Activated CD4-positive, alpha-beta T cell treated with anti-CD3 and anti-CD28 coated beads, Interleukin-10, Interleukin-2, amounts not matched to agents 100 ng/mL and 50 ng/mL, durations not matched to agents 16 hours and 8 hours (primary cell): ENCODE measurements at places on chromosomes 7 and 10.

DNA sequence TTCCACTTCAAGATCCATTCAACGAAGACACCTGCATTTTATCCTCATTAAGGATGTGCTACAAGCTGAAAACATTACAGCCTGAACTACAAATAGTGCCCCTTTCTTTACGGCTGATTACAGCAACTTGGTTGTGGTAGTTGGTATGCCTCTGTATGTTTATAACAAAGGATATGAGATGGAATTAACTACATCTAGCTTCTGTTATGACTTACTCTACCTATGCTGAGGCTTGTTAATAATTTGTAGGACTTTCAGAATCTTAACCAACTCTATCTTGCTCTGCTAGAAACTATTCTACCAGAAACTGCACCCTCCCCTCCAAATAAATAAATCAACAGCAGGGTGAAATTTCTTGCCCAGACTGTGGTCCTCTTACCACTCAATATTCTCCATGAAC lies 448.1 kb downstream of the GRM8 start:
- no peak for DNase-seq

GRCh38 chr10:30346615-30347014 lies 2.5 kb downstream of the MTPAP start:
- no peak for DNase-seq

- no peak for DNase-seq
Measured at GRCh38 chr10:29397221-29397620, 108.4 kb downstream of the LYZL1 start.

DNA sequence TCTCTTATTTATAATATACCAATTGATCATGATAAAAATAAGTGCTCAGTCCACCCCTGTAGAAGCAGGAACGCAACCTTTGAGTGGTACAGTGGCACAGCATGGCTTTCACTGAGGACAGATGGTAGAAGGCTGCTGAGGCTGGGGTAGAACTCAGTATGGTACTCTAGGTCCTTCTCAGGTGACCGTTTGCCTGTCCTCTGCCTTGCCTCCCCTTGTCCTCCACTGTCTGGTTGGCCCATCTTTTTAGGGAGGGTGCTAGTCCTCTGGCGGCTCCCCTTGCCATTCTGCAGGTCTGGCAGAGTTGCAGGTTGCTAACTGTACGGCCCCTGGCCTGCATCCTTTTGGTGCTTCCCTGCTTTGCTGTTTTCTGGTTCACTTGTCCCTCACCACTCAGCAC lies 27.3 kb downstream of the SLC18A2 start:
- no peak for DNase-seq

GRCh38 chr10:14707481-14707880 lies 67.2 kb downstream of the FAM107B start:
- no peak for DNase-seq

DNA sequence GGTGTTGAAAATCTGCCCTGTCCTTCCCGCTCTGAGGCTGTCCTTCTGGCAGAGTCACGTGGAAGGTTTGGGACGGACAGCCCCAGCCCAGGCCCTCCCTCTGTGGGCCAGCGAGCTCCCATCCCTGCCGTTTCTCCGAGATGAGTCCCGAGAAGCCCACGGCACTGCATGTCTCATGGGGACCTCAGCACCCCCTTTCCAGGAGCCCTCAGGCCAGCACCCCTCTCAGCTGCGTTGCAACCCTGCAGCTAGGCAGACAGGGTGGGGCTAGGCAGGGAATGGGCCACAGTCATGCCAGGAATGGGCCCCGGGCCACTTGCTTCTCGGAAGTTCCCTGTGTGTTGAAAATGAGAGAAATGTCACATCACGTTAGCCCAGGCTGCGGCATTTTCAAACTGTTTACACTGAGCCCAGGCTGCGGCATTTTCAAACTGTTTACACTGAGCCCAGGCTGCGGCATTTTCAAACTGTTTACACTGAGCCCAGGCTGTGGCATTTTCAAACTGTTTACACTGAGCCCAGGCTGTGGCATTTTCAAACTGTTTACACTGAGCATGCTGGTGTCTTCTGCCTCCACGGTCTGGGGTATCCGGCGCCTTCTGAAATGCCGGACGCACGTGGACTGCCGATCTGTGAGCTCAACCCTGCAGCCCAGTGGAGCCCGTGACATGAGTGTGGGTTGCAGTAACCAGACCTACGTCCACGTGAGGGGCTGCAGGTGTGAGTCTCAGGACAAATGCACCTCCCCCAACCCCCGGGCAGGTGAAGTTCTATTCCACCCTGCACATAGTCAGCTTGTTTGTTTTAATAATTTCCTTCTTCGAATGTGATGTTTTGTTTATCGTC lies 42.6 kb downstream of the FAM20C start:
- DNase-seq = no peak

DNA sequence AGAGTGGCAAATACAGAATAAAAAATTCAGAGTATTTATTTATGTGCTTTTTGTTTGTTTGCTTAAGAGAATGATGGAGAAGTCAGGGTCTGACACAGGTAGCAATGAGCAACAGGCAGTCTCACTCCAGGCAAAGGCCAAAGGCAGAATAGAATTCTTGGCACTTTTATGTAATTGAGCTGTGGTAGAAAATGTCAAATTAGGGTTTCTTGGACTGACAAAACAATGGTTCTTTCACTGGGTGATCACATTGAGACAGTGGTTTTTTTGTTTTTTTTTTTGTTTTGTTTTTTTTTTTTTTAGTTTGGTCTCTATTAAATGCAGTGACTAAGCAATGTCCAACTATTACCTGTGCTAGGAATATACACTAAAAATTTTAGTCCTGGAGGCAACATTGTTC lies 27.4 kb downstream of the POM121L12 start:
- DNase-seq = no peak
